ENCODE measurements at places on chromosomes 16 and 17. TPM values are rescaled to one million over a fixed set of nuclear protein-coding genes. Genes with fewer than 3 reads are reported as not detected.

DNA sequence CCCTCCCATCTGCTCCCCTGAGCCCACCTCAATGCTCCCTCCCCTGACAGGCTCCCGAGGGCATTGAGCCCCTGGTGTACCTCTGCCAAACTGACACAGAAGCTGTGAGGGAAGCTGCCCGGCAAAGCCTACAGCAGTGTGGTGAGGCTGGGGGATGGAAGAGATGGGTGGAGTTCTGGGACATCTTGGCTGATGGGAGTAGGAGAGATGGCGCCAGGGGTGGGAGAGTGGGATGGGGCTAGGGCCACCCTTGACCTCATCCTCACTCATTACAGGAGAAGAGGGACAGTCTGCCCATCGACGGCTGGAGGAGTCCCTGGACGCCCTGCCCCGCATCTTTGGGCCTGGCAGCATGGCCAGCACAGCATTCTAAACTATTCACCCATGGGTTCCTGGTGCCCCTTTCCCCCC is 16.2 kb upstream of the CTCF start:
- no peaks in the 10 kb centered on the region for H3K27me3 ChIP-seq
- peak overlapping the region; percentile 11 for H3K27ac ChIP-seq
- no peak overlapping the region for H3K4me3 ChIP-seq
- peaks cover 10% of the 10 kb centered on the region for H3K36me3 ChIP-seq
- no peaks in the 10 kb centered on the region for H3K4me1 ChIP-seq

DNA sequence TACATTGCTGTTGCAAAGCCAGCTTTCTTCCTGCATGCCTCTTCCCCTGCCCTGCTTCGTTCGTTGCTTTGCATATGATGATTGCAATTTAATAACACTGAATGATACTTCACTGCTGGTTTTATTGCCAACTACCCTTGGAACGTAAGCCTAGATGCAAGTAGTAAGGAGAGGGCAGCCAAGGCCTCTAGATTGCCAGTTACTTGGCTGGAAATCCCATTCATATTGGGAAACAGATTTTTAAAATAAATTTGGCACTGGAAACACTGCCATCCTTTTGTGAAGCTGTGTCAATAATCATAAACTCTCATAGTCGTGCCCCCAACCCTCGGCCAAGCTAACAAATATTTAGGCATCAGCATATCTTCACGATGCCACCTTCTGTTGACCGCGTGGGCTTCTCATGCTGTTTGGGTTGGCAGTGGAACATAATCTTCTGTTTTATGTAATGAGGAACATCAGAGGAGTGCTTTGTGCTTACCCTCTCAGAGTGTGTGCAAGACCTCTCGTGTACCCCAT is 86.5 kb downstream of the MAP2K6 start:
- DNase-seq, result no peak
- peak overlapping the region; percentile 49 for H3K27ac ChIP-seq
- peaks cover 36% of the 10 kb centered on the region for H3K4me1 ChIP-seq
- H3K27me3 ChIP-seq, result no peaks in the 10 kb centered on the region
- H3K4me3 ChIP-seq, result no peak overlapping the region

- H3K27me3 ChIP-seq, result no peaks in the 10 kb centered on the region
- no peak overlapping the region for H3K27ac ChIP-seq
- no peaks in the 10 kb centered on the region for H3K36me3 ChIP-seq
- H3K4me1 ChIP-seq, result peaks cover 32% of the 10 kb centered on the region
- H3K4me3 ChIP-seq, result no peak overlapping the region
- DNase-seq, result no peak
Measured at GRCh38 chr16:726188-726437, 130 bp downstream of the CCDC78 start.

Gene IRX6
- total RNA-seq, result 1.5 TPM

Gene TBC1D3C
- not detected for total RNA-seq

GRCh38 chr16:64711026-64711425 is 410.8 kb downstream of the CDH11 start:
- no peaks in the 10 kb centered on the region for H3K4me1 ChIP-seq
- H3K27me3 ChIP-seq, result no peaks in the 10 kb centered on the region
- H3K4me3 ChIP-seq, result no peak overlapping the region
- no peak for DNase-seq
- no peaks in the 10 kb centered on the region for H3K36me3 ChIP-seq

GRCh38 chr16:1691276-1691675 is 13.2 kb downstream of the JPT2 start:
- H3K27me3 ChIP-seq, result no peaks in the 10 kb centered on the region
- H3K4me1 ChIP-seq, result no peaks in the 10 kb centered on the region
- H3K27ac ChIP-seq, result no peak overlapping the region

Gene LRRC37A
- total RNA-seq, result 2.8 TPM

Gene ZNRF1
- total RNA-seq, result 31.4 TPM

- H3K4me3 ChIP-seq, result no peak overlapping the region
- H3K4me1 ChIP-seq, result no peaks in the 10 kb centered on the region
- H3K36me3 ChIP-seq, result no peaks in the 10 kb centered on the region
- H3K27me3 ChIP-seq, result no peaks in the 10 kb centered on the region
- no peak overlapping the region for H3K27ac ChIP-seq
- no peak for DNase-seq
Measured at GRCh38 chr16:70758786-70759185, 42.2 kb downstream of the VAC14 start.

- H3K27ac ChIP-seq, result peak overlapping the region; percentile 99
- H3K4me3 ChIP-seq, result peak overlapping the region; percentile 84
- H3K4me1 ChIP-seq, result peaks cover 21% of the 10 kb centered on the region
- no peaks in the 10 kb centered on the region for H3K36me3 ChIP-seq
- H3K27me3 ChIP-seq, result no peaks in the 10 kb centered on the region
Measured at GRCh38 chr17:57954397-57955182, 622 bp downstream of the CUEDC1 start.

DNA sequence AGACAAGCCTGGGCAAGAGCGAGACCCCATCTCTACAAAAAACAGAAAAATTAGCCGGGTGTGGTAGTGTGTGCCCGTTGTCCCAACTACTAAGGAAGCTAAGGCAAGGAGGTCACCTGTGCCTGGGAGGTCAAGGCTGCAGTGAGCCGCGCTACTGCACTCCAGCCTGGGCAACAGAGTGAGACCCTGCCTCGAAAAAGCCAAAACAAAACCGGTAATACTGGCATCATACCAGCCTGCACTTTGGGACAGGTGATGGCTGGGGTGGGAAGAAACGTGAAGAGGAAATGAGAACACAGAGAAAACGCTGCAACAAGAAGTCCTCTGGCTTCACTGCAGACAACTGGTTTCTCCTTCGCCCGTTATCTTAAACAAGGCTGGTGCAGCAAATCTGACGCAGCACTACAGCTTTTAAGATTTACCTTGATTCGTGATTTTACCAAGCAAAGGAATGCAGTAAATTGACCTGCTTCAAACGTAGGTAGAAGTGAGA is 725 bp upstream of the CASC3 start:
- DNase-seq, result no peak
- peaks cover 19% of the 10 kb centered on the region for H3K4me1 ChIP-seq
- H3K36me3 ChIP-seq, result no peaks in the 10 kb centered on the region
- peak overlapping the region; percentile 99 for H3K27ac ChIP-seq

- no peak overlapping the region for H3K4me3 ChIP-seq
- H3K36me3 ChIP-seq, result no peaks in the 10 kb centered on the region
- H3K4me1 ChIP-seq, result no peaks in the 10 kb centered on the region
- DNase-seq, result no peak
Measured at GRCh38 chr16:66970775-66971720, 10.0 kb downstream of the CES3 start.

DNA sequence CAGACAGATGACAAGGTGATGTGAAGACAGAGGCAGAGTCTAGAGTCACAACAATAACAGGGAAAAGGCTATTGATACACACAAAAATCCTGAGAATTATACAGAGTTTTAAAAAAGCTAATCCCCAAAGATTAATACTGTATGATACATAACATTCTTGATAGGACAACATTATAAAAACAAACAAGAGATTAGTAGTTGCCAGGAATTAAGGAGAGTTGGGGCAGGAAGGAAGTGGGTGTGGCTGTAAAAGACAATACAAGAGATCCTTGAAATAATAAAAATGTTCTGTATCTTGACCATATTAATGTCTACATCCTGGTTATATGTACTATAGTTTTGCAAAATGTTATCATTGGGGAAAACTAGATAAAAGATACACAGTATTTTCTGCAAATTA is 309.5 kb upstream of the PMFBP1 start:
- H3K27ac ChIP-seq, result no peak overlapping the region
- no peak overlapping the region for H3K4me3 ChIP-seq
- no peaks in the 10 kb centered on the region for H3K36me3 ChIP-seq
- H3K27me3 ChIP-seq, result no peaks in the 10 kb centered on the region
- DNase-seq, result no peak

Gene GP2
- total RNA-seq, result 0.98 TPM

- H3K4me1 ChIP-seq, result no peaks in the 10 kb centered on the region
- no peak overlapping the region for H3K27ac ChIP-seq
- no peak for DNase-seq
- H3K36me3 ChIP-seq, result peaks cover 26% of the 10 kb centered on the region
- no peak overlapping the region for H3K4me3 ChIP-seq
- no peaks in the 10 kb centered on the region for H3K27me3 ChIP-seq
Measured at GRCh38 chr17:68399638-68400403, 57.5 kb downstream of the WIPI1 start.

GRCh38 chr16:27920391-27920891 is 143.1 kb downstream of the GSG1L start:
- H3K27ac ChIP-seq, result no peak overlapping the region
- H3K36me3 ChIP-seq, result no peaks in the 10 kb centered on the region
- H3K27me3 ChIP-seq, result no peaks in the 10 kb centered on the region
- no peaks in the 10 kb centered on the region for H3K4me1 ChIP-seq
- H3K4me3 ChIP-seq, result no peak overlapping the region

DNA sequence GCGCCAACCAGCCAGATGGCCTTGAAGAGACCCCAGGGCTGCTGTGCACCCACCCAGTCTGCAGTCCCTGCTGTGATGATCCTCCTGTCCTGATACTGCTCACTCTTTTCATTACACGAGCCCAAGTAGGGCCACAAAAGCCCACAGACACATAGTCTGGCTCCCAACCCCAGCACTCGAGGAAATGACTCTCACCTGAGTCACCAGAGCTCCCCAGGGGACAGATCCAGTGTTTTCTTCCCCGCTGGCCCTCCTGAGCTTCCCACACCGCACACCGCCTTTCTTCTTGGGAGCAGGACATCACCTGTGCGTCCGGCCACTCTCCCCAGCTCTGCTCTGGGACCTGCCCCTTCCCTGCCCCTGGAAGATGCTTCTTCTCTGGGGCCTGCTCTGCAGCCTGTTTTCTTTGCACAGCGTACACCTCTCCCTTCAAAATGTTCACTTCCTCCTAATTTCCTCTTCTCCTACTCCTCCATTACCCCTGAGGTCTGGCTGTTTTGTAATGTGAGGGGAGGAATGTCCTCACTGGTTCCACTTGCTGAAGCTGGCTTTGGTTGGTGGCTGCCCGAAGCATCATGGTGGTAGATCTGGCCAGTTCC is 2.0 kb upstream of the SCN4A start:
- no peak overlapping the region for H3K4me3 ChIP-seq
- no peaks in the 10 kb centered on the region for H3K4me1 ChIP-seq
- no peak for DNase-seq
- H3K27ac ChIP-seq, result no peak overlapping the region

DNA sequence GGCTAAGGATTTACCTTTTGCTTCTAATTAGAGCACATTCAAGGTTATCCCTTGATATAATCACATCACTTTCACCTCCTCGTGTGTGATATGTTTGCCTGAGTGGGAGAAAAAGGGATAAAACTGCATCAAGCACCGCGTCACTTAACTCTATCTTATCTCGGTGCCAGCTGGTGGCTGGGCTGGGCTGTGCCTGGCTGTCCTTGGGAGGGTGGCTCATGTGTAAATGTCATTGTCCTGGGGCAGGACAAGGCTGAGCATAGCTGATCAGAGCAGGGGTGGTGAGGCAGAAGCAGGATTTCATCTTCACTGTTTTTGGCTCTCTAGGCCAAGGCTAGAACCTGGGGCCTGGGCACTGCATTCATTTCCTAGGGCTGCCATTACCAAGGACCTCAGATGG is 105.3 kb downstream of the RAP1GAP2 start:
- H3K4me3 ChIP-seq, result no peak overlapping the region
- H3K4me1 ChIP-seq, result no peaks in the 10 kb centered on the region
- DNase-seq, result no peak
- no peak overlapping the region for H3K27ac ChIP-seq
- no peaks in the 10 kb centered on the region for H3K27me3 ChIP-seq
- peaks cover 9% of the 10 kb centered on the region for H3K36me3 ChIP-seq

- peaks cover 12% of the 10 kb centered on the region for H3K36me3 ChIP-seq
- H3K4me3 ChIP-seq, result no peak overlapping the region
- H3K27me3 ChIP-seq, result no peaks in the 10 kb centered on the region
- H3K4me1 ChIP-seq, result no peaks in the 10 kb centered on the region
Measured at GRCh38 chr17:57302690-57303465, 46.6 kb downstream of the MSI2 start.

DNA sequence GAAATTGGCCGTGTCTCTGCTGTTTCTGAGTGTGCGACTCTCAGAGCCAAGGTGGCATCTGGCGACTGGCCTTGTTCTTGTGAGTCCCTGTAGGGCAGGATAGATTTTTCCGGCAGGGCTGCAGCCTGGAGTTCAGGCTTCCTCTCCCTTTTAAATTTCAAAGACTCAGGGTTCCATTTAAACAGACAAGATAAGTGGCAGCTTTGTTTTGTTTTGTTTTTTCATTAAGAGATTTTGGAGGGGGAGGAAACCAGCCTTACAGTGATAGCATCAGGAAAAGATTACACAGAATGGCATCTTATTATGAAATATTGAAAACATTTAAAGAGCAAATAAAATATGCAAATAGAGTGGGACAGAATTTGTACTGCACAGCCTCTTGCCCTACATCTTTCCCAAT is 151.3 kb downstream of the RPTOR start:
- no peak overlapping the region for H3K4me3 ChIP-seq
- no peak overlapping the region for H3K27ac ChIP-seq
- H3K4me1 ChIP-seq, result no peaks in the 10 kb centered on the region
- H3K36me3 ChIP-seq, result no peaks in the 10 kb centered on the region
- H3K27me3 ChIP-seq, result no peaks in the 10 kb centered on the region

DNA sequence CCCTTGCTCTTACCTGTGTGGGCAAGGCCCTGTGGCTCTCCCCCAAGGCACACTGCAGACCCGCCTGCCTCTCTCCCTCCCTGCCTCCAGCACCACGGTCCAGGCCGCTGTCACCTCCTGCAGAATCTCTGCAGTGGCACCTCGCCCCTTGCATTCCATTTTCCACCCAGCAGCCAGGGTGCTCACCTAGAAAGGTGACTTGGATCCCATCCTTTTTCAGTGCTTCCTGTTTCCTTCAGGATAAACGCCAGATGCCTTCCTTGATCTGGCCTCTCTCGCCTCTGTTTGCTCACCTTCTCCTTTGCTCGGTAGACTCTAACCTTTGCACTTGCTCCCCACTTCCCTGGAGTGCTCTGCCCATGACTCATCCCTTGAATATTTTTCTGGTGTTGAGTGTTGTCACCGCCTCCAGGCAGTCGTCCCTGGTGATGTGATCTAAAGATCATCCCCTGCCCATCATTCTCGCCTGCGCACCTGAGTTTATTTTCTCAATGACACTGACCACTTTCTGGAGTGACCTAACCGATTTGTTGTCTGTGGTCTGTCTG is 79.2 kb upstream of the LGALS9 start:
- peaks cover 14% of the 10 kb centered on the region for H3K36me3 ChIP-seq
- no peak overlapping the region for H3K27ac ChIP-seq
- peaks cover 3% of the 10 kb centered on the region for H3K4me1 ChIP-seq
- no peak for DNase-seq
- H3K27me3 ChIP-seq, result no peaks in the 10 kb centered on the region
